Myocyte (in vitro differentiated cells): ENCODE measurements at places on chromosomes 13 and 19. TPM values are rescaled to one million over a fixed set of nuclear protein-coding genes. Genes with fewer than 3 reads are reported as not detected.

Gene DACT3
- 3.9 and 5.9 TPM in 2 replicates for total RNA-seq

Gene TMEM238
- not detected in 2 replicates for total RNA-seq

Gene ZNF837
- 5.5 and 5.8 TPM in 2 replicates for total RNA-seq

Gene TLE6
- total RNA-seq = not detected in 2 replicates

Gene ATP1A3
- 0.26 and 0.56 TPM in 2 replicates for total RNA-seq

Gene ZNF844
- total RNA-seq = 3.1 and 4.0 TPM in 2 replicates

Gene LENG1
- total RNA-seq = 8.7 and 9.3 TPM in 2 replicates

Gene OSCAR
- 0.10 TPM in 1 of 2 replicates, not detected in the other for total RNA-seq

Gene AXL
- total RNA-seq = 24.8 and 27.0 TPM in 2 replicates
